ENCODE measurements at places on chromosomes 13 and 19. TPM values are rescaled to one million over a fixed set of nuclear protein-coding genes. Genes with fewer than 3 reads are reported as not detected.

- DNase-seq = no peak
Observed at GRCh38 chr13:98236197-98236596, 59.1 kb upstream of the RNF113B start.

Gene PRRG2
- total RNA-seq = 1.0 TPM

Gene NDUFS7
- 110 TPM for total RNA-seq

DNA sequence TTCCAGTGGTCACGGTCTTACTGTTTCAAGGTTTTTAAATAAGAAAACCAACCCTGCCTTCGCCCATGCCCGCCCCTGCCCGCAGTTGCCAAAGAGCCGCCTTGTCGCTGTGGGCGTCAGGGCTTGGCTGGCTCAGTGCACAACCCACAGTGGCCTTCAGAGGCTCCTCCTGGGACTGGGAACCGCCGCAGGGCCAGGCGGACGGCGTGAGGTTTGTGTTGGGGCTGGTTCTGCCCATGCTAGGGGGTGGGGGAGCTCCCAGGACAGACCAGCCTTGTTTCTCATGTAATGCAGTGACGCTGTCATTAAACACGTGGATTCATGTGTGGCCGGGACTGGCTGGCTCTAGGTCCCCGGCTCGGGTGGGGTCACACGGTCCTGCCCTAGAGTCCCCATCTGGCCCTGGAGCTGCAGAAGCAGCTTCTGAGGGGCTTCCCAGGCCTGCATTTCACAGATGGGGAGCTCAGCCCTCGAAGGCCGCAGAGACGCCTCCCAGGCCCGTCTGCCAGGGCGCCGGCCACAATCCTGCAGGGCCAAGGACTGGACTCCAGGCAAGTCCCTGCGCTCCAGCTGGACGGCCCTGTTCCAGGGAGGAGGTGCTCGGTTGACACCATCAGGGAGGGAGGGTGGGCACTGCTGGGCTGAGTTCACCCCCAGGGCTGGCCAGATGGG lies 2.4 kb upstream of the TEKTIP1 start:
- DNase-seq = no peak

DNA sequence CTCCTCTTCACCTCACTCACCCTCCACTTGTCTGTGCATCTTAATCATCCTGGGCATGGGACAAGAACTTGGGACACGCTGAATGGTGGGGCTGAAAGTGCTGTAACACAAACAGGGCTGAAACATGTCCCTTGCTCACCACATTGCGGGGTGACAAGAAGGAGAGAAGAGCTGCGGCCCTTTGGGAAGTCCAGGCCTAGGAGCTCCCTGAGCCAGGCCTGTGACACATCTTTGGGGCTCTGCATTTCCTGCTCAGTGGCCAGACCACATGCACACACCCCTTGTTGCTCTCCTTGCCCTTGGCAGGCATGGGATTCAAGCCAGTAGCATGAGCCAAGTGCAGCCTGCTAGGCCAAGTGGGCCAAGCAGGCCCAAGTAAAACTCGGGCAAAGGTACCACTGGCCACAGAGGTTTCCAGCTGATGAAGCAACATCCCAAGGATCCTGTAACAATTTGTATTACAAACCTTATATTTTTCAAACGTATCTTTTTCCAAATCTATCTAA lies 1384.3 kb upstream of the PCDH20 start:
- DNase-seq = no peak

Gene GFY
- not detected for total RNA-seq

GRCh38 chr13:112053744-112054615 lies 13.0 kb upstream of the SOX1 start:
- DNase-seq = no peak

- peak; percentile 73 for DNase-seq
Observed at GRCh38 chr19:1935484-1936208, 5.3 kb upstream of the CSNK1G2 start.

DNA sequence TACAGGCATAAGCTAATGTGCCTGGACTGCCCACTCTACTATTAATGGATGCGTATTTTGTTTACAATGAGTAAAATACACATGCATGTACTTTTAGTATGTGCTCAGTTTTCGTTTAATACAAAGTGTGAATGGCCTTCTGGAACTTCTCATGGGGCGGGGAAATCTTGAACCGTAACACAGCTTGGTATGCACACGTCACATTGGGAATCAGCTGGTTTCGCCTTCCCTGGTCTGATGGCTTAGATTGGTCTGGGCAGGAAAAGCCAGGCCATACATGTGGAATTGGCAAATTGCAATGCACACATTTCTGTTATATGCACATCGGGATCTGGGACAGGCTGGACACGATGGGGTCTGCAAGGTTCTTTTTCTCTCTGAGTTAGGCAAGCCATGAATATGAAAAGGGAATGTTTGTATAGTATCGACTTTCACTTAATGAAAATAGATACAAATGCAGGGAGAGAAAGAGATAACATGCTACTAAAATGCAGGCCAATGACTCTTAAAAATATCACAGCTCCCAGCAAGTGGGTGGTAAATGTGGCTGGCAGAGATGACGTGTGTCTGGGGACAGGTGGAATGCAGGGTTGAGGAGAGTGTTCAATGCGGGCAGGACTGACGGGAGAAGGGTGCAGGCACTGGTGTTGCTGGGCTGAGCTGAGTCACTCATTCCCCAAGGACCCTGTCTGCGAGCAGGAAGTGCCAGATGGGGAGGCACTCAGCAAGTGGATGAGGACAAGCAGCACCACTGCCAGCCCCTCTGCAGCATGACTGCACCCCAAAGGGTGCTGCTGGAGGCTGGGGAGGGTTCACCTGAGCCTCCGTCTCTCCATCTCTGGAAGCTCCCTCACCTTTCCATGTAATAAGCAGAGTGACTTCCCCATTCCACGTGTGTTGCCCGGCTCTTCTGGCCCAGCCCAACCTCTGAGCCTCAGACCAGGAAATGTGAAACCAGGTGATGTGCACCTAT lies 204.0 kb upstream of the GPR12 start:
- DNase-seq = no peak

Gene IRGC
- not detected for total RNA-seq

DNA sequence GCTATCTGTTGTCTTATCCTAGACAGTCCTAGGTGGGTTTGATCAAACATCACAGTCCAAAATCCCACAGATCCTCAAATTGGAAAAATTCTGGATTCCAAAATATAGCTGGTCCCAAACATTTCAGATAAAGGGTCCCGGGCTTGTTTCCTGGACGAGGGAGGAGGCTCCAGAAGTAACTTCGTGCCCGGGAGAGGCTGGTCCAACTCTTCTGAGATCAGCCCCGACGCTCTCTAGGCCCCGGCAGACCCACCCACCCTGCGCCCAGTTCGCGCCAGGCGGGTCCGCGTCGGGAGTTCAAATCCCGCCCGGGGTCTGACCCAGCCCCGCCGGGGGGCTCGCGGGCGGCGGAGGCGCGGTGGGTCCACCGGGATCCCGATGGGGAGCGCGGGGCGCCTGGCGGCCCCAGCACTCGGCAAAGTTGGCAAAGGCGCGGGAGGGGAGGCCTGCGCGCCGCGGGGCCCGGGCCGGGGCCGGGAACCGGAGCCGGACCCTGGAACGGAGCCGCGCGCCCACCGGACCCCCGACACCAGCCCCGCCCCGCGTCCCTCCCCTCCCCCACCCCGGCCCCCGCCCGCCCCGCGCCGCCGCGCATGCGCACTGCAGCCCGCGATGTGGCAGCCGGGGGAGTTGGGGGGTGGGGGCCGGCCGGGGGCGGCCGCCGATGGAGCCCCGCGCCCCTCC lies 513 bp downstream of the MIER2 start:
- peak; percentile 73 for DNase-seq

GRCh38 chr19:31759359-31759758 lies 410.1 kb upstream of the TSHZ3 start:
- no peak for DNase-seq

DNA sequence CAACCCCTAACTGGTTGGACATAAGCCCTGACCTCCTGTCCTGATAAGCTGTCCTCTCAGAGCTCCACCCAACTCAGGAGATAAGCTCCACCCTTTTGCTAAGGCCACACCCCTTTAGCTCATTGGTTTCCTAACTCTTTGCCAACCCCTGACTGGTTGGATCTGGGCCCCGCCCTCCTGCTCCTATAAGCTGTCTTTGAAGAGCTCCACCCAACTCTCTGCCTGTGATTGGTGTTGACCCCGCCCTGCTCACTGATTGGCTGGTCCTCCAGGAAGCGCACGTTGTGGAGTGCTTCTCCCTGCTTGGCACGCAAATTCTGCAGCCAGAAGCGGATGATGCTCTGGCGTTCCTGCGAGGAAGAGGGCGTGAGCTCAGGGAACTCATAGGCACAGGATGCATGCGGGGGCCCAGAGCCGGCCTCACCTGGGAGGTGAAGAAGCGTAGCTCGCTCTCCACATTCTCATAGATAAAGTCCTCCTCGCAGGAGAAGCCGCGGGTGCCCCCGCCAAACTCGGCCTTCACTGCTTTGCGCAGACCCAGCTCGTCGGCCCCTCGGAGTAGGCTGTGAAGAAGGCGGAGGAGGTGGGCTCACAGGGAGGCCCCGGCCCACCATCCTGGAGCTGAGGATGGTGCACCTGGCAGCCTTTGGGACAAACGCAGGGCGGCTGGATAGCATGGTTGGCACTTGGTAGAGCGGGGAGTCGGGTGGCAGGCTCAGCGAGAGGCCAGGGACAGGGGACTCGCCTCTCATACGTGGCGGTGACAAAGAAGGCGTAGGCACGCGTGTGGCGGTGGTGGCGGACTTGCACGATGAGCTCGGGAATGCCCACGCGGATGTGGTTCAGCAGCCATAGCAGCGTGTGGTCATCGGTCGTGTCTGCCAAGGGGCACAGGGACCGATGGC lies 1.7 kb downstream of the ANO8 start:
- peak; percentile 87 for DNase-seq

Gene LENG1
- total RNA-seq = 4.6 TPM

Gene FPR3
- total RNA-seq = not detected

GRCh38 chr19:4379383-4380253 lies 20.7 kb downstream of the SH3GL1 start:
- peak; percentile 77 for DNase-seq

Gene TMPRSS9
- 0.09 TPM for total RNA-seq

Gene PEAK3
- total RNA-seq = not detected

Measured in activated CD4-positive, alpha-beta T cell treated with anti-CD3 and anti-CD28 coated beads, Interleukin-2, amount 10 ng/mL, durations not matched to agents 24 days and 14 days (primary cell).